ENCODE measurements at places on chromosomes 6 and 20. TPM values are rescaled to one million over a fixed set of nuclear protein-coding genes. Genes with fewer than 3 reads are reported as not detected.

Gene TCEA2
- 78.6 TPM for total RNA-seq

Gene E2F1
- total RNA-seq, result 5.4 TPM

Gene PI16
- 0.68 TPM for total RNA-seq

- no peak overlapping the region for H3K27ac ChIP-seq
- H3K36me3 ChIP-seq, result no peaks in the 10 kb centered on the region
- DNase-seq, result no peak
- H3K4me1 ChIP-seq, result no peaks in the 10 kb centered on the region
- no peaks in the 10 kb centered on the region for H3K27me3 ChIP-seq
Observed at GRCh38 chr6:97095311-97095850, 170.9 kb downstream of the KLHL32 start.

DNA sequence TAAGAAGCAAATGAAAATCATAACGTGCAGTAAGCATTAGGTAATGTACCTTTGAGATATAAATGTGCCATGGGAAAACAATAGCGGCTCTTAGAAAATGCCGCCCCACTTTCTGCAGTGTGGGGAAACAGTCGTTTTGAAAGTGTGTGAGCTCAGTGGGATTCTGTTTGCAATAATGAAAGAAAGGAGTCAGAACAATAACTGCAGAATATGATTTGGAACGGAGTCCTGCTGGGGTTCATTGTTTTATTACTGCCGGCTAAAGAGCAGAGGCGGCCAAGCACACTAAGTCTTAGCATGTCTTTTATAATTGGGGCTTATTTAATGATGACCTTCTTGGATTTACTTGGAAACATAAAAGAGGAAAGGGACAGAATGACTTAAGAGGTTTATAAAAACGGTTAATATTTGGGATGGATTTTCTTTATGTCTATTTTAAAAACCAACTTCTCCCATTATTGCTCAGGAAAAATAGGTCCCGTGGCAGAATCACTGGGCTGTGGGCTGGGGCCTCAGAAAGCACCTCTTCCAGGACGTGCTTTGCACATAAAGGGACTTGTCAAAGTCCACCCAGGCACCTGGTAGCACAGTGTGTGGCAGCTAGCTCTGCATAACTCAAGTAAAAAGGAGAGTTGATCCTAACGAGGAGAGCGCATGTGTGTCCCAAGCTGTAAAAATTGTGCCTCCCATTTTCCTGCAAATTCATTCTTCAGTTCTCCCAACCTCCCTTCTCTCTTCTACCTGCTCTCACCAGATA, 44.0 kb upstream of the SLC22A16 start:
- peaks cover 4% of the 10 kb centered on the region for H3K4me1 ChIP-seq
- no peak overlapping the region for H3K27ac ChIP-seq
- no peak for DNase-seq

DNA sequence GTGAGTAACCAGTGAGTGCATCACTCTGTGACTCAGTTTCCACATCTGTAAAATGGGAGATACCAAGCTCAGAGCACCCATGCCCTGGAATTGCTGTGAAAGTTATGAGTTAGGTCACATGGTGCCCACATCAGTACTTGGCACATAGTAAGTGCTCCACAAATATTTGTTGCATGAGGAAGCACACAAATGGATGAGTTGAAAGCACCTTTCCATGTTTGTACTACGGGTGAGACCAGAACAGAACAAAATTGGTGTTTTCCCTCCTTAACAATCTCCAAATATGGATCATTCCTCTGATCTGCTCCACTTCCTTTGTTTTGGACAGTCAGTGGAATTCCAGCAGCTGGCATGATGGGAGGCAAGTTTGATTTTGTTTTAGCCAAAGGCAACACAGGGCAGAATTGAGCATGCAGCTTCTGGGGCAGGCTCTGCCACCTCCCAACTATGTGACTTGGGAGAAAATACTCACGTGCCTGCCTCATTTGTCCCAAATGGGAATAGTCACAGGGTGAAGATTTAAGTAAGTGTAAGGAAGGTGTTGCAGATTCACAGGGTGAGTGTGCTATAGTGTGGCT, 503.7 kb upstream of the SULF2 start:
- no peaks in the 10 kb centered on the region for H3K36me3 ChIP-seq
- H3K4me3 ChIP-seq, result no peak overlapping the region
- H3K27me3 ChIP-seq, result no peaks in the 10 kb centered on the region
- peaks cover 15% of the 10 kb centered on the region for H3K4me1 ChIP-seq

DNA sequence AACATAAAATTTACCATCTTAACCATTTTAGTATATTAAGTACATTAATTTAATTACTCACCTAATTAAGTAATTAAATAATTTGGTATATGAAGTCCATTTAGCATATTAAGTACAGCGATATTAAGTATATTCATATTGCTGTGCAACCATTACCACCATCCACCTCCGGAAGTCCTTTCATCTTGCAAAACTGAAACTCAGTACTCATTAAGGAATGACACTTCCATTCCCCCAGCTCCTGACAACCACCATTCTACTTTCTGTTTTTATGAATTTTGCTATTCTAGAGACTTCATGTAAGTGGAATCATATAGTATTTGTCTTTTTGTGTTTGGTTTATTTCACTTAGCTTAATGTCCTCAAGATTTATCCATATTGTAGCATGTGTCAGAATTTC, 61.1 kb upstream of the GTSF1L start:
- DNase-seq, result no peak
- no peaks in the 10 kb centered on the region for H3K36me3 ChIP-seq
- no peak overlapping the region for H3K4me3 ChIP-seq

DNA sequence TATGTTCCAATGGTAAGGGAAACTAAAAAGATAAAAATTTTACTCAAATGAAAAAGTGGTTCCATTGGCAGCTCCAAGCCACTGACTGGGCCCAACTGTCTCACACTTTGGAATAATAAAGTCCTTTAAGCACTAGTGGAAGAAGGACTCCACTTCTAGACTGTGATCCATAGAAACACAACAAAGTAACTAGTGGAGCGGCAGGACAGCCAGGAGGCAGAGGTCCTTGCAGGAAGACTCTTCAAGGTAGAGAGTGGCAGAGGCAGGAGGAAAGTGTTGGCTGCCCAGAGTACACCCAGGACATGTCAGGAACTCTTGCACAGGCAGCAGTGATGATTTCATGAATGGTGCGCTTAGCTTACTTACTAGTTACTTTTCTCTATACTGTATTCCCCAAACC, 65.0 kb upstream of the CCN6 start:
- H3K27ac ChIP-seq, result no peak overlapping the region
- DNase-seq, result no peak
- no peaks in the 10 kb centered on the region for H3K27me3 ChIP-seq
- no peaks in the 10 kb centered on the region for H3K36me3 ChIP-seq
- no peaks in the 10 kb centered on the region for H3K4me1 ChIP-seq
- no peak overlapping the region for H3K4me3 ChIP-seq

DNA sequence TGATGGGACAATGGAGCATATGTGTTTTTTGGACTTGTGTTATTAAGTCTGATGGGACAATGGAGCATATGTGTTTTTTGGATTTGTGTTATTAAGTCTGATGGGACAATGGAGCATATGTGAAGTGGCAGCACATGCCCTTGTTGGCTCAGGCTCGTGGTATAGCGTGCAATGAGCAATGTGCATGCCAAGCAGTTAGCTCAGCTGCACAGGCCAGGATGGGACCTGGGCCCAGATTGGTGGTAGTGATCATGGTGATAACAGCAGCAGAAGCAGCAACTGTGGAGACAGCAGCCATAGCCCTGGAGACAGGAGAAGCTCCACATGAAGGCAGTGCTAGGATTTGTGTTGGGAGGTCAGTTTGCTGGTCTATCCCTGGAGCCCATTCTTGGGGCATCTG, 61.1 kb downstream of the IL20RA start:
- no peak for DNase-seq
- H3K36me3 ChIP-seq, result no peaks in the 10 kb centered on the region
- peaks cover 12% of the 10 kb centered on the region for H3K27me3 ChIP-seq
- H3K4me1 ChIP-seq, result no peaks in the 10 kb centered on the region
- no peak overlapping the region for H3K27ac ChIP-seq
- no peak overlapping the region for H3K4me3 ChIP-seq

DNA sequence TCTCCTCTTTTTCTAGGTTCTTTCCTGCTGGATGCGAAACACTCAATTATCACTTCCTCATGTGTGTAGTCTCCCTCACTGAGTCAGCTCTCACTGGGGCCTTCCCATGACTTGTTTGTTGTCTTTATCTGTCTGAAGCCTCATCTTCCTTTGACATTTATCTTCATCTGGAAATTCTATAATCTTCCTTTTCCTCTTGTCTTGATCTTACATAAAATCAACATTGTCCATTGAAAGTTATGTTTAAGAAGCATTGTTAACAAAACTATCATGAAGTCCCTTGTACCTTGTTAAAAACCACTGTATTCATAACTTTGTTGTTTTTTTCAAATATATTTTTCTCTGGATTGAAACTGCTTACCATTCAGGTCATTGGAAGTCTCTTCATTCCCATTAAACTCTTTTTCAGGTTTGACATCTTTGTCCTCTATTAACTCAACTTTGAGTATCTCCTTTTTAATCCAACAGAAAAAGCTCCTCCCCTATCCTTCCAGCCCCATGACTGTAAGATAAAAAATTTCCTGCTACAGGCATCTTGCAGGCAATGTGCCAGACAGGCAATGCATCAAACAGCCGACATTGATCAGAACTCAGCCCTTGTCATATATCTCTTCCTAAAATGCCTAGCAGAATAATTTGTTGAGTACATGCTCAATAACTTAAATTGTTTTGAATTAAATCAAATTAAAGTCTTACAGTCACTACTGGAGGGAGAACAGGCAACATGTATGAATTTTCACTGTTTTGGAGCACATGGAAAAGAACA, 34.8 kb downstream of the MYLIP start:
- no peaks in the 10 kb centered on the region for H3K27me3 ChIP-seq
- H3K4me3 ChIP-seq, result no peak overlapping the region
- H3K36me3 ChIP-seq, result no peaks in the 10 kb centered on the region
- no peak overlapping the region for H3K27ac ChIP-seq
- DNase-seq, result no peak

DNA sequence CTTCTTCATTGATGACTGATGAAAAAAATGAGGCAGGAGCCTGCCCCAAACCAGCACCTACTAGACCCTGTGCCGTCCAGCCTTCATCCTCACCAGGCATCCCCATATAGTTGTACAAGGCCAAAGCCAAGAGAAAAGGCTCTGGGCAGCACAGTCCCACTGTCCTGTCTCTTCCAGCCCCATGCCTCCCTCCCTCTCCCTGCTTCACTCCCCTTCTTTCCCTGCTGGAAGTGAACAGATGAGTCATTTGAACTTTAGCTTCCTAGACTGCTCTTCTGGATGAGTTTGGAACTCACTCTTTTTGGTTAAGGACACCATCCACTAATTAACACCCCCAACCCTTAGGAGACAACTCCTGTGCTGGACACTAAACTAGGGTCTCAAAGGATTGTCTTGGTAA, 235.2 kb downstream of the LRFN2 start:
- H3K4me1 ChIP-seq, result no peaks in the 10 kb centered on the region
- H3K27ac ChIP-seq, result no peak overlapping the region
- DNase-seq, result no peak
- no peak overlapping the region for H3K4me3 ChIP-seq

DNA sequence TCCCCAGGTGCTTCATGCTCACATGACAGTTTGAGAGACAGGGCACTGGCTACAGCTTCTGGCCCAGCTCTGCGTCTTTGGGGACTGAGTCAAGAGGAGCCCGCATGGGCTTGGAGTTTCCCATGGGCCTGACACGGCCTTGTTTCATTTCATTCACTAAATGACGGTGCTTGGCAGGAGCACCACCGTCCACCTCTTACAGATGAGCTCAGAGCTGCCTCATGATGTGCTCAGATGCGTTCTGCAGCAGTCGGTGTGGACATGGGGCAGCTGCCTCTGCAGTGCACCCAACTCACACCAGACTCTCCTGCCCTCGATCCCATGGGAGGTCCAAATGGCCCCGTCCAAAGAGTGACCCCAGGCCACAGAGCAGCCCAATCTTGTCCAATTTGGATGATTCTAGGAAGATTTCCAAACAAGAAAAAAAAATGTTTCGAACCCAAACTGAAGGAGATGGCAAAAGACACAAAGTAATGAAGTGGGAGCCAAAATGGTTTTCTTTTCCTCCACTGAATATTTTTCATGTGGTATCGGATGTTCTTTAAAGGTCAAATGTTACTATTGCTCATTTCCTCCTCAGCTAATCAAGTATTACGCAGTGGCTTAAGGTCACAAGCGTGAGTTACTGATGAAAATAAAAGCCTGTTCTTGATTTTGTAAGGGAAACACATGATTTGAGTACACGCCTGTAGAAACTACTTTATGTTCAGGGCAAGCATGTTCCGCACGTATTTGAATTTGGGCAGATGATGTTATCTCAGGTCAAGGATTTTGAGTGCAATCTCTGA, 524.2 kb downstream of the CDH26 start:
- DNase-seq, result peak; percentile 54
- H3K4me1 ChIP-seq, result no peaks in the 10 kb centered on the region
- H3K4me3 ChIP-seq, result no peak overlapping the region
- no peaks in the 10 kb centered on the region for H3K36me3 ChIP-seq
- H3K27ac ChIP-seq, result no peak overlapping the region

- no peaks in the 10 kb centered on the region for H3K36me3 ChIP-seq
- H3K27me3 ChIP-seq, result no peaks in the 10 kb centered on the region
- no peak for DNase-seq
- H3K4me1 ChIP-seq, result no peaks in the 10 kb centered on the region
- no peak overlapping the region for H3K4me3 ChIP-seq
Observed at GRCh38 chr6:41054511-41054910, 1.5 kb downstream of the APOBEC2 start.

DNA sequence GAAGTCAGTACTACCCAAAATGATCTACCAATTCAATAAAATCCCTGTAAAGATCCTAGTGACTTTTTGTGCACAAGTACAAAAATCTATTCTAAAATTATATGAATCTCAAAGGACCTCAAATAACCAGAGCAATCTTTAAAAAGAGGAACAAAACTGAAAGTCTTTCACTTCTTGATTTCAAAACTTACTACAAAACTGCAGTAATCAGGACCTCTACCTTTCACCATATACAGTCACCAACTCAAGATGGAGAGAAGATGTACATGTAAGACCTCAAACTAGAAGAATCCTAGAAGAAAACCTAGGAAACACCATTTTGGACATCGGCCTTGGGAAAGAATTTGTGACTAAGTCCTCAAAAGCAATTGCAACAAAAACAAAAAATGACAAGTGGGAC, 109.5 kb upstream of the CD93 start:
- no peaks in the 10 kb centered on the region for H3K36me3 ChIP-seq
- H3K4me3 ChIP-seq, result no peak overlapping the region
- no peak overlapping the region for H3K27ac ChIP-seq
- no peaks in the 10 kb centered on the region for H3K4me1 ChIP-seq
- DNase-seq, result no peak

DNA sequence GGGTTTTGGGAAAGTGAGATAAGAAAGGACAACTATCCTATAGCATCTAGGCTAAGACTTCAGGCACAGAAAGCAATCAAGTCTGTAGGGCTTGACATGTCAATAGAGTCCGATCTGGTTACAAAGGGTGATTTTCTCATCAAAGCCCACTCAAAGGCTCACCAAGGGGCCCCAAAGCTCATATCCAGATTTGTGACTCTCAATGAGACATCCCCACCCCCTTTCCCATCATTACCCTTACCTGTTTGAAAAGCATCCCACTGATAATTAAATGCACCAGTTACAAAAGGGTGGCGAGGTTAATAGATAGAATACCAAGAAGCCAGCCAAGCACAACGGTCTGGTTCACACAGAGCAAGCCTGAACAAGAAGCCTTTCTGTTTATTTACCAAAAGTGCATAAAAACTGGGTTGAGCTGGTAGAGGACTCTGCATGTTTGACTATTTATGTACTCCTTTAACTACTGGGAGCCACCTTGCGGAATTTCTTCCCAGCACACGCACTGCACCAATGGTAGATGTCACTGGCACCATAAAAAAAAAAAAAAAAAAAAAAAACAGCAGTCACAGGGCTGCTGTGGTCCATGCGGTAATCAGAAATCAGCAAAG, 6.1 kb downstream of the JAG1 start:
- DNase-seq, result no peak
- H3K4me3 ChIP-seq, result no peak overlapping the region
- peaks cover 30% of the 10 kb centered on the region for H3K4me1 ChIP-seq
- no peaks in the 10 kb centered on the region for H3K27me3 ChIP-seq

Data from adrenal gland (tissue), 19 donors.